Activated CD4-positive, alpha-beta T cell treated with anti-CD3 and anti-CD28 coated beads, Interleukin-10, Interleukin-2, amounts not matched to agents 100 ng/mL and 50 ng/mL, durations not matched to agents 16 hours and 8 hours (primary cell): ENCODE measurements at places on chromosomes 12 and 14.
A peak's percentile ranks its signal among the peaks of the same experiment; 100 is the strongest.

GRCh38 chr12:107179871-107180270 is 86.5 kb upstream of the CRY1 start:
- DNase-seq: no peak

GRCh38 chr12:120783197-120783596 is 57.6 kb downstream of the ACADS start:
- peak; percentile 86 for DNase-seq

DNA sequence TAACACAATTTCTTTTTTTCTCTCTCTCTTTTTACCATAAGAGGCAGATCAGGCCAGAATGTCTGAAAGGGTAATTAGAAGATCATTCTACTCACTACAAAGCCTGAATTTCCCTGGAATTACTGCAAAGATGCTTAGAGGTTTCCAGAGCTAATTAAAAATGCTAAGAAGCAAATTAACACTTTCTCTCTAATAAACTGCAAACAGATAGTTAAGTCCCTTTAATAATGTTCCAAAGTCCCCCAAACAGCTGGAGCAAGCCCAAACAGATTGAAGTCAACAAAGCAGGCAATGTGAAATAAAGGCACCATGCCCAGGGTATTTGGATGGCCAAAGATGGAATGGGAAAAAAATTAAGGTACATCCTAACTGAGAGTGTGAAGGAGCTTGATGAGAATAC is 208.8 kb upstream of the LRFN5 start:
- DNase-seq: no peak

- DNase-seq: no peak
Measured at GRCh38 chr12:18261273-18261672, at the start of gene PIK3C2G. PIK3C2G (plus strand) TSS chr12:18261518; CDS start chr12:18282082, 20,564 bp downstream.

- DNase-seq: no peak
Measured at GRCh38 chr14:73754911-73755360, 40.8 kb upstream of the PNMA1 start.

GRCh38 chr14:69532561-69533340 is 41.9 kb downstream of the CCDC177 start:
- DNase-seq: no peak

GRCh38 chr12:94730847-94731246 is 80.5 kb upstream of the TMCC3 start:
- no peak for DNase-seq

DNA sequence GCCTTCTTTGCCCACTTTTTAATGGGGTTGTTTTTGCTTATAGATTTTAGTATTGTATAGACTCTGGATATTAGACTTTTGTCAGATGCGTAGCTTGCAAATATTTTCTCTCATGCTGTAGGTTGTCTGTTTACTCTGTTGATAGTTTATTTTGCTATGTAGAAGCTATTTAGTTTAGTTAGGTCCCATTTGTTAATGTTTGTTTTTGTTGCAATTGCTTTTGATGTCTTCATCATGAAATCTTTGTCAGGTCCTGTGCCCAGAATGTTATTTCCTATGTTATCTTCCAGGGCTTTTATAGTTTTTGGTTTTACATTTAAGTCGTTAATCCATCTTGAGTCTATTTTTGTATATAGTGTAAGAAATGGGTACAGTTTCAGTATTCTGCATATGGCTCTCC is 30.0 kb upstream of the LYZ start:
- DNase-seq: no peak

DNA sequence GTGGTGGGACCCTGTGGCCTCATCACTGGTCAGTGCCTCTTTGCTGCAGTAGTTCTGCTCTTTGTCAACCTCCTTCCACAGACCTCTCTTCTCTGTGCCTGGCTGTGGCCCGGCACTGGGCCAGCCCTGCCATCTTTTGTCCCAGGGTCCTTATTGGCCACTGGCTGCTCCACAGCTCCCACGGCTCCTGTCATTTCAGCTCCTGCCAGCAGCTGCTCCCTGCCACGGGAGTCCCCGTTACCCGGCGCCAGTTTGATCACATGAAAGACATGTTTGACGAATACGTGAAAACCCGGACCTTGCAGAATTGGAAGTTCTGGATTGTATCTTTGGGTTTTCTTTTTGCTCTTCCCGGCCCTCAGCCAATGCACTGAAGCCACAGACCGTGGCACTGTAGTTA is 35.4 kb downstream of the IL31 start:
- no peak for DNase-seq

GRCh38 chr12:124780752-124781685 is 82.6 kb downstream of the SCARB1 start:
- no peak for DNase-seq

DNA sequence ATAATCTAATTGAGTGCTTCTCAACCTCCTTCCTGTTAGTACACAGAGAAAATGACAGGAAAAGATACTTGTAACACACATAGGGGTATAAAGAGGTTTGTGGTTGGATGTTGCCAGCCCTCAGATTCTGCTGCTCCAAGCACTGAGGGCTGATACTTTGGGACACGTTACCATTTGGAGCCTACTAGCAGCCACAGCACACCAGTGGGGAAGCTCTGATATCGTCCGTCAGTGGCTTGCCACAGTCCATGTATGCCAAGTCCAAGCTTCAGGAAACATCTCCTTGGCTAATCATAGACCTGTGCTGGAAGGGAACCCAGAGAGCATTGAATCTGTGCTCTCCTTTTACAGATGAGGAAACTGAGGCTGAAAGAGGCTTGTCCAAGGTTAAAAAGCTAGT is 22.3 kb downstream of the B4GALNT3 start:
- no peak for DNase-seq

- DNase-seq: no peak
Measured at GRCh38 chr12:76919383-76920171, 40.8 kb upstream of the CSRP2 start.

- no peak for DNase-seq
Measured at GRCh38 chr12:57250541-57250940, 446 bp downstream of the STAC3 start.

DNA sequence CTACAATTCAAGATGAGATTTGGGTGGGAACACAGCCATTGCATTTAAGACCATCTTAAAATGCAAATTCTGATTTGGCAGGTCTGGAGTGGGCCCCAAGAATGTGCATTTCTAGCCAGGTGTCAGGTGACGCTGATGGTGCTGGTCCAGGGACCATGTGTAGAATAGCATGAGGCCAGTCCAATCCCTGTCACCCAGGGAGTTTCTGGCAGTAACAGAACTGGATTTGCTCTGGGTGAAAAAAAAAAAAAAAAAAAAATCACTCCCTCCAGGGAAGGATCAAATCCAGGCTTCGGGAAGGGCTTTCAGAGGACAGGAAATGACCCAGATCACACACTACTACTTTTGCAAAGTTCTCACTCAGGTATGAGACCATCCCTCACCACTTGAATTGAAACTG is 213.2 kb upstream of the NOS1 start:
- no peak for DNase-seq

GRCh38 chr14:38122241-38122640 is 85.5 kb upstream of the SSTR1 start:
- DNase-seq: no peak

DNA sequence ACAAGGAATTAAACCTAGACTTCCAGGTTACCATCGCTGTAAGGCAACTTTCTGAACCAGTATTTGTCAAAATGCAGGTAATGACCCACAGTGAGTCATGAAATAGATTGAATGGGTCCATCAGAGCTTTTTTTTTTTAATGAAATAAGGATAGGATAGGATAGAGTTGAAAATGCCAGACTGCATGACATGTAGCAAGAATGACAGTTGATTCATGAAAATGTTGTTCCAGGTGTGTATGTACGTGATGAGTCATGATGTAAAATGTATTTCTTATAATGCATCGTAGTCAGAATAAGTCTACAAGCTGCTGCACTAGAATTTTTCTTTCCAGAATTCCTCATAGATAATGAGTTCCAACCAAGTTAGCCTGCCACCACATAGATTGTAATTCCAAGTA is 184.4 kb upstream of the BCL2L14 start:
- no peak for DNase-seq

- no peak for DNase-seq
Measured at GRCh38 chr12:132545164-132545953, 55.4 kb downstream of the FBRSL1 start.

- DNase-seq: no peak
Measured at GRCh38 chr12:120702637-120703036, 7.6 kb upstream of the UNC119B start.

- no peak for DNase-seq
Measured at GRCh38 chr14:31391977-31392503, 28.3 kb downstream of the HEATR5A start.

GRCh38 chr12:122976648-122976975 is 1.6 kb downstream of the OGFOD2 start:
- no peak for DNase-seq

GRCh38 chr14:106843951-106844483 is 1317.6 kb downstream of the TMEM121 start:
- DNase-seq: peak; percentile 42

- no peak for DNase-seq
Measured at GRCh38 chr12:120089796-120090195, 26.8 kb downstream of the RAB35 start.

DNA sequence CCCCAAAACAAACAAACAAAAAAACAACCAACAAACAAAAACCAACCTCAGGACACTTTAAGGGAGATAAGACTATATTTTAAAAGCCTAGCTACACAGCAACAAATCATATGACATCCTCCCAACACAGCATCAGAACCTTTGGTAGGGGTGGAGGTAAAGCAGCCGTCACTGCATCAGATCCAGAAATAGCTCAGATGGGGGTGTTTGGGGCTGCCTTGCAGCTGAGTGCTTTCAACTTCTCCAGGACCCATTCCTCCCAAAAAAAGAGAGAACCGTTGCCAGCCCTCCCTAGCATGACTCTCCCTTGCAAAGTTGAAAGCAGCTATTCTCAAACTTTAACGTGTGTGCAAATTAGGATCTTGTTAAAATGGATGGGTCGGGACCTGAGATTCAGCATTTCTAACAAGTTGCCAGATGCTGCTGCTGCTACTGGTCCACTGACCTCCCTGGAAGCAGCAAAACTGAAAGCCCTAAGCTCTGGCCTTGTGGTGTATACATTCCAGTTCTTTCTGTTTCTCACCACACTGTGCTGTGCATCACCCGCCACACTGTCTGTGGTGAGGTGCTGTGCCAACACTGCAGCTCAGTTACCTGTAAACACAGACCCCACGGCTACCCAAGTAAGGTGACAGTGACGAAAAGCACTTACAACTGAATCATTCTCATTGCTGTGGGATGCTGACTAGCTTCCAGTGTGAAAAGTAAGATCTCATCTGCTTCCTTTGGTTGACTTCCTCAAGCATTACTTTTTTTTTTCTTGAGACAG is 54.0 kb downstream of the SLC38A1 start:
- peak; percentile 95 for DNase-seq

- DNase-seq: peak; percentile 2
Measured at GRCh38 chr12:22042976-22043669, 2.9 kb upstream of the CMAS start.

GRCh38 chr12:131980263-131980662 is 30.5 kb downstream of the EP400 start:
- no peak for DNase-seq

DNA sequence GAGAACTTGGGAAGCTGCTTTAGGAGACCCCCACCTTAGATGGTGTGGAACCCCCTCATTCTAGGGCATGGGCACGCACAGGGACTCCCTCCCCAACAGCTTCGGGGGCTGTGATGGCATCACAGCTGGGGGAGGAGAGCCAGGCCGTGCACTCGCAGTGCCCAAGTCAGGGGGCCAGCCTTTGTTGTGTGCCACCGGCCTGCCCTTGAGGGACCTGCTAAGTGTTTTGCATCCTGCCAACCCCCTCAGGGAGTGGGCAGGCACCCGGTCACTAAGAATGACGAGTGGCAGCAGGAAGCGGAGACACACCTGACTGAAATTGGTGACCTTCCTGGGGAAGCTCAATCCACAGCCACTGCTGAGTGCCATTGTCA is 334.9 kb upstream of the SFSWAP start:
- DNase-seq: no peak

DNA sequence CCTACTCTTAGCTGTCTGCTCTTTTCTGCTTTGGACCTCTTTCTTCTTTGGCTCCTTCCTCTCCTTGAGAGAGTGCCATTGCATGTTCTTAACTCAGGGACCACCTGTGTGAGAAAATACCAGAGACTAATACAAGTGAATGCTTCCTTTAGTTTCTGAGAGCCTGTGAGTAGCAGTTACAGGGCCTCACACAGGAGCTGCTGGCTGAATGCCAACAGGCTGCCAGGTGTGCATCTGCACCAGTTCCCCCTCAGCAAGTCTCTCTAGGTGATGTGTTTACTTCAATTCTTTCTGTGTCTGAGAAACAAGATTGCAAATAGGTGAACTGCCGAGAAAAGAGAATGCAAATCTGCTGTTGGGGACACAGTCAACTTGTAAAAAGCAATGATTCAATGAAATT is 108.2 kb downstream of the STXBP6 start:
- no peak for DNase-seq

- no peak for DNase-seq
Measured at GRCh38 chr12:66003951-66004350, 126.6 kb downstream of the LLPH start.

- peak; percentile 20 for DNase-seq
Measured at GRCh38 chr14:67360470-67361206, 510 bp downstream of the EIF2S1 start.

DNA sequence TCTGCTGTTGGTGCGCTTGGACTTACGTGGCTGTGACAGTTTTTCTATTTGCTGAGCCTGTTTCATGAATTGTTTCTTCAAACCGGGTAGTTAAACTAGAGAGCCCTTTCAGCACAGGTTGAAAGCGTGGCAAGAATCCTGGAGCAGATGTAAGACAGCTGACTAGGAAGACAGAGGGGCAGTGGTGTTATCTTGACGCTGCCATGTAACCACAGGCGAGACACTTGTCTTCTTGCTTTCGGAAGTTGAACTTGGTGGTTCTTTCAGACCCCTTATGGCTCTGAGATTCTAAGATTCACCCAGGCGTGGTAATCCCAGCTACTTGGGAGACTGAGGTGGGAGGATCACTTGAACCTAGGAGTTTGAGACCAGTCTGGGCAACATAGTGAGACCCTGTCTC is 4.3 kb downstream of the EMP1 start:
- no peak for DNase-seq

GRCh38 chr14:55928276-55928675 is 189.9 kb upstream of the PELI2 start:
- DNase-seq: no peak

DNA sequence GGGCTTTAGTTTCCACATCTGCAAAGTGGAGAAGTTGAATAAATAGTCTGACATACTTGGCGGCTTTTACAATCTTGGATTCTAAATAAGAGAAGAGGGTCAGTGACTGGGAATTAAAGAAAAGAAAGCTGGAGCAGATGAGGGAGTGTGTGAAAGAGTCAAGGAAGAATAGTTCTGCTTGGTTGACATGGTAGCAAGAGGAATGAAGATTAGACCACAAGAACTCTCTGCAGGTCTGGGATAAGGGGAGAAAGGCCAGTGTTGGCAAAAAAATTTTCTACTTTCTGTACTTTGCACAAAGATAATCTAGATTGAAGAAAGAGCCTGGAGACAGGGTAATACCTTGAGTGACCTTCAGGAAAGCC is 5.9 kb downstream of the ITGB7 start:
- no peak for DNase-seq

- peak; percentile 77 for DNase-seq
Measured at GRCh38 chr12:104680070-104680469, 223.3 kb downstream of the CHST11 start.

GRCh38 chr14:24149302-24149969 is 2.1 kb downstream of the RNF31 start:
- DNase-seq: no peak

GRCh38 chr14:96585672-96586013 is 83.5 kb downstream of the PAPOLA start:
- DNase-seq: no peak

- DNase-seq: no peak
Measured at GRCh38 chr12:11705010-11705409, 55.5 kb downstream of the ETV6 start.

- no peak for DNase-seq
Measured at GRCh38 chr14:90488256-90488655, 91.4 kb downstream of the CALM1 start.

- DNase-seq: peak; percentile 33
Measured at GRCh38 chr14:65101631-65102440, 481 bp downstream of the MAX start.
